ENCODE measurements at places on chromosomes 12 and 14.
A peak's percentile ranks its signal among the peaks of the same experiment; 100 is the strongest.

GRCh38 chr12:130026608-130027176, 122.9 kb upstream of the TMEM132D start:
- peak; percentile 14 for DNase-seq

DNA sequence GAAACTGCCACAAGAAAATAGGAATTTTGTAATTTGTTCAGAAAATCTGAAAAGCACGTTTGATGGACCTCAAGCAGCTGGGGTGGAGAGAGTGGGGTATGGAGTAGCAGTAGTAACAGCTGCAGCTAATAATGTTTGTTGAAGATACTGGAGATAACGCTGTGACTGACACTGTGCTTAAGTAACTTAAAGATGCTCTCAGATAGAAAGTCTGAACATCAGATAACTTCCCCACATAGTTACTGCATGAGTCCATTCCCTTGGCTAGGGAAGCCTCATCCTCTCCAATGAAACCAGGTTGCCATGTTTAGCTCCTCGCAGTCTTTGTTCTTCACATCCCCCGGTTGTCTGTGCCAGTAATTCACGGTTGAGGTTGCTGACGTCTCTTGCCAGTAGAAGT, 24.9 kb downstream of the RMST start:
- no peak for DNase-seq

DNA sequence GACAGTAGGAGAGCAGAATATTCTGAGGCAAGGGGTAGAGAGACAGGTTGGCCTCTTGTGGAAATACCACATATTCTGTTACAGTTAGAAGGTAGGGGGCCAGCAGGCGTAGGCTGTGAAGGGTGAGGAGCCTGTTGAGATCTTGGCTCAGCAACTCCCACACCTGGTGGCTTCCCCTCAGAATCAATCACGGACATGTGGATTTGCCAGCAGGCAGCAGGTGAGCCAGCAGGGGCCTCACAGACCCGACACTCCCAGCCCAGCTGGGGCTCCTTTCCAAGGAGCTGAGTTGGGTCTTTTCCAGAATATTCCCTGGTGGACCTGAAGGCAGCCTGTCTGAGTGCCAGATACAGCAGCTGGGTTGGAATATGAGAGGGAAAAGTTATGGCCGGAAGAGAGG, 150.0 kb upstream of the CRY1 start:
- no peak for DNase-seq

DNA sequence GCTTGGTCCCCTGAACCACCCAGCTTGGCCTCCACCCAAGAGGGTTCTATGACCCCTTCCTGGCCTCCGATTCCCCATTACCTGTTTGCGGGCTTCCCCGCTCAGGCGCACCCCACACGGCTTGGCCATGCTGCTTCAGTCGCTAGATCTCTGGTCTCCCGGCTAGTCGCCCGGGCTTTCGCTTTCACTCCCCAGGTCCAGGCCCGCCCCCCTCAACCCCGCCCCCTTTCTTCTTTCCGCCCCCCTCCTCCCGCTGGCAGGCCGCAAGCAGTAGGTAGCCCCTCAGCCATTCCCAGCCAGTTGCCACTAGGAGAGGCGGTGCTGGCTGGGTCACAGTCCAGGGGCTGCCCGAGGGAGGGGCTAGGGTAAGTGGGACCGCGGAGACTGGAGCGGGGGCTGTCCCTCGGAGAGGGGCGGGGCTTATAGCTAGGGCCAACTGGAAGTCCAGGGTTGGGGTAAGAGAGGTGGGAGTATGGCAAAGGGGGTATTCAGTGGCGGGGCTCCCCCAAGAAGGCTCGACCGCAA, at the start of gene PSME2:
Gene PSME2, minus strand, starts transcription at position 158 of the 525 bp plus-strand sequence. Its CDS starts 29 bp downstream, at position 129.
- DNase-seq = peak; percentile 99

- no peak for DNase-seq
Measured at GRCh38 chr14:91349481-91350074, 68.0 kb downstream of the CCDC88C start.

GRCh38 chr12:10562306-10562933, 51.0 kb downstream of the MAGOHB start:
- peak; percentile 68 for DNase-seq

DNA sequence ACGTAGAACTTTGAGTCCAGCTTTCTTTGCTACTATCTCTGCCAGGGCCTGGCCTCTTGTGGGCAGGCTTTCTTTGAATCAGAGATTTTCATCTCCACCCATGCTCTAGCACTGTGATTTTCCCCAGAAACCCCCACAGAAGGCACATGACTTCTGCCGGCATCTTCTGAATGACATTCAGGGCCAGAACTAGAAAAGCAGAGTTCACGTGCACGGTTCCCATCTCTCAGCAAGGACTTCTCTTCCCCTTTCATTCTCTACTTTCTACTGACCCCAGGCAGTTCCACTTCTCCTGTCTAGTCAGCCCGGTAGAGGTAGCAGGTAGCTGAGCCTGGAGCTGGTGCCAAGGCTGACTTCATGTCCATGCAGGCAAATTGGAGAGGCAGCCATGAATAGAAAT, 26.9 kb downstream of the BATF start:
- no peak for DNase-seq

- no peak for DNase-seq
Measured at GRCh38 chr12:57063991-57064685, 14.2 kb upstream of the MYO1A start.

DNA sequence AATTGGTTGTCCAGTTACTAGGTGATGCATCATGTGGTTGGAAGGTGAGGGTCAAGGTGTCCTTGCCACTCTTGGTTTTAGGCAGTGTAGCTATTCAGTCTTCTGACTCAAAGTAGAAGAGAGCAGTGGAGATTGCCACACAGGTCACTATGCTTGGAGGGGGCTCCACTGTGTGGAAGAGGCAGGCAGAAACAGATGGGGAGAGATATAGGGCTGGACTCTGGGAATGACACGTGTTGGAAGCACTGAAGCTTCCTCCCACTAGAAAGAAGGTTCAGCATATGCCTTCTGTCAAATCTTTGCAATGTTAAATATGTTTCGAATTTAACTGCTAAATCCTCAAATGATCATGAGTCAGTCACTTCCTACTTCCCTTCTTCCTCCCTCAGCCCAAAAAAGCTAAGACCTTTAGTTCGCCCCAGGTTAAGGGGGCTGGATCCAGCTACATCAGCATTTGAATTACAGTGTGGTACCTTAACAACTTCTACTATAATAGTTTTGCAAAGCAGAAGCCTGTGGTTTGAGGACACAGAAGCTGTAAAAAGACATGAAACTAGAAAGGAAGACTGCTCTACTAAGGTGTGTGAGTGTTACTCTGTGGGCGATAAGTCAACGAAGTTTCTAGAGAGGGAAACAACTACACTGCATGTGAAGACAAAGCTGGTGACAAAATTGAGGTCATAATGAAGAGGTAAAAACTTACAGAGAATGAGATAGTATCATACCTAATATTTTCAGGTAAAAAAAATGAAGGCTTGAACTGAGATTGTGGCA, 228.0 kb downstream of the NELL2 start:
- no peak for DNase-seq

DNA sequence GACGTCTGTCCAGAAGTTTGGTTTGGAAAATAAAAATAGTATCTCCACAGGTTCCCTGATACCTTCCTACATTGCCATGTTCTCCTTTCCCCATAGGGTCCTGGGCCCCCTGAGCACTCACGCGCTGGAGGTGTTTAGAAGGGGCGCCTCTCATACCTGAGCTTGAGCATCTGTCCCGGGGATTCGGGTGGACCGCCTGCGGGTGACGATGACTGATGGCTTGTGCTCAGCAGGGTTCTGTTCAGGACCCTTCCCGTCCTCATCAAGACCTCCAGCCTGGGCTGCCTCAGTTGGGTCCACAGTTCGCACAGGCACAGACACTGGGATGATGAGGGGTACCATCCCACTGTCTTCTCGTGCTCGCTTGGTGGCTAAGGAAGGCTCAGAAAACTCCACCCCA, 22.7 kb upstream of the PNMA1 start:
- DNase-seq = no peak

GRCh38 chr14:90045616-90046015, 16.2 kb upstream of the KCNK13 start:
- no peak for DNase-seq

GRCh38 chr14:93163564-93163963, 21.1 kb downstream of the MOAP1 start:
- DNase-seq = no peak

DNA sequence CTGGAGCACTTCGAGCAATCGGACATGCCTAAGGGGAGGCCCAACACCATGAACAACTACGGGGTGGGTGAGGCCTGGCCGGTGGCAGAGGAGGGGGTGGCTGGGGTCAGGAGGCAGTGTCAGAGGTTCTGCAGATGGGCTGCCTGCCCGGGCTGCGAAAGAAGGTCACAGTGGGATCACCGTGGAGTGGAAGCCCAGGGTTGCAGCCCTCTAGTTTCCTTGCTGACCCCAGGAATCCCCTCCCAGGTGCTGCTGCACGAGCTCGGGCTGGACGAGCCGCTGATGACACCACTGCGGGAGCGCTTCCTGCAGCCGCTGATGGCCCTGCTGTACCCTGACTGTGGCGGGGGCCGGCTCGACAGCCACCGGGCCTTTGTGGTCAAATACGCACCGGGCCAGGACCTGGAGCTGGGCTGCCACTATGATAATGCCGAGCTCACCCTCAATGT, 1.9 kb upstream of the ARL6IP4 start:
- no peak for DNase-seq

DNA sequence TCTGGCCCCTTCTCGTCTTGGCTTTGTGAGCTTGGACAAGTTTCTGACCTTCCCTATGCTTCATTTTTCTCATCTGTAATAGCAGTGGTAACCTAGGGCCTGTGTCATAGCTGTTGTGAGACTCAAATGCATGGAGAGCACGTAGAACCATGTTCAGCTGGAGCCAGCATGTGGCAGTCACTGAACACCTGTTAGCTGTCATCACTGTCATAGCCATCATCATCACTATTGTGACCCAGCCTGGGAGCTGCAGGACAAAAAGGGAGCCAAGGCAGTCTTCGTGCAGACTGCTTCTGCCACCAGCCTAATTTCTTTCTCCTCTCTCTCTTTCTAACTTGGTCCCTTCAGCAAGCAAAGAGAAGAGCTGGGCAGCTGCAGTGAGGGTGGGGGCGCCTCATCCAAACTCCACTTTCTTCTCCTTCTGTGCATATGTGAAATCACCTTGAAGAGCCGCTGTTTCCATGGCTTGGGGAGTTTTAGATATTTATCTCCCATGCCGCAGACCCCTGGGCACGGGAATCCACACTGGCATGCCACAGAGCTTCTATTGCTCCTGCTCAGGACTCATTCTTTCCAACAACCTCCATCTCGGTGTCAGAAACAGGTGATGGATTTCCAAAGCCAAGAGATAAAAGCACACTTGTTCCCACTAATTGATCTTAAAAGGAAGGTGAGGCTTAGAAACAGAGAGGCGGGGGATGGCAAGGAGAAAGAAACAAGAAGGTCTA, 87.0 kb downstream of the SRRM4 start:
- DNase-seq = no peak

DNA sequence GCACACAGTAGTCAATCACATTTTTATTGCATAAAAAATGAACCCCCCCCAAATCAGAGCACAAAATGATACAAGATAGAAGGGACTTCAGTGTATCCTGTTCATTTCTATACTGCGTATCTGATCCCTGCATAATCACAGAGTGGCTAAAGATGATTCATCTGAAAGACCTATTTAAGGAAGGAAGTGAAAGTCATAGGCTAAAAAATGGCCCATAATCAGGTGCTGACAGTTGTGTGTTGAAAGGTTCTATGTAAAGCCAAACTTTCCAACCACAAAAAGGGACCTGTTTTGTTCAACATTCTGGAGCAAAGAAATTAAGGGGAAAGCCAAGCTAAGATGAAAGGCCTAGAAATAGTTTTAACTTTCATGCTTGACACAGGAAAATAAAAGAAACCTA, 147.8 kb upstream of the ATP2B1 start:
- peak; percentile 87 for DNase-seq

DNA sequence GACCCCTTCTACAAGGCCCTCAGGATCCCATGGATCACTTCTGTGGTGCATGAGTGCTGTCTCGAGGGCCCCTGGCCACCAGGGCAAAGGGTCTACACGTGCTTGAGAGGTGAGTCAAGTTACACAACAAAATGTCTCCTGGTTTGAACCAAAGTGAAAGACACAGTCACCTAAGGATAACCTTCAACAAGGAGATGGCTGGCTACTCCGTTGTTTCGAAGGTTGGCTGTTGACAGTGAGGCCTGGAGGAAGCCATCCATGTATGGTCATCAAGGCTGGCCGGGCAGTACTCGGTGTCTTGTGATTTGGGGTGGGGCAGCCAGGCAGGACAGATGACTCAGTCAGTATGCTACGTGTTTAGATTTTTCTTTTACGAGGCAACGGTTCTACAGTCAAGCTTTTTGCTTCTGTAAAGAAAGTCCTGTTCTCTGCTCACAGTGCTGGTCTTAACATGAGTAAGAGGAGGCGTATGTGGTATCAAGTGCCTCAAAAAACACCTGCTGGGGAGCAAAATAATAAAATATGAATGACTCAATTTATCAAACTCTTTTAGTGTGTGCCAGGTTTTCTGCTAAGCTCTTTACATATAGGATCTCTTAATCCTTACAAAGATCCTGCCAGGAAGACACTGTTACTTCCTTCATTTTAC, 18.0 kb upstream of the NT5DC3 start:
- peak; percentile 94 for DNase-seq

DNA sequence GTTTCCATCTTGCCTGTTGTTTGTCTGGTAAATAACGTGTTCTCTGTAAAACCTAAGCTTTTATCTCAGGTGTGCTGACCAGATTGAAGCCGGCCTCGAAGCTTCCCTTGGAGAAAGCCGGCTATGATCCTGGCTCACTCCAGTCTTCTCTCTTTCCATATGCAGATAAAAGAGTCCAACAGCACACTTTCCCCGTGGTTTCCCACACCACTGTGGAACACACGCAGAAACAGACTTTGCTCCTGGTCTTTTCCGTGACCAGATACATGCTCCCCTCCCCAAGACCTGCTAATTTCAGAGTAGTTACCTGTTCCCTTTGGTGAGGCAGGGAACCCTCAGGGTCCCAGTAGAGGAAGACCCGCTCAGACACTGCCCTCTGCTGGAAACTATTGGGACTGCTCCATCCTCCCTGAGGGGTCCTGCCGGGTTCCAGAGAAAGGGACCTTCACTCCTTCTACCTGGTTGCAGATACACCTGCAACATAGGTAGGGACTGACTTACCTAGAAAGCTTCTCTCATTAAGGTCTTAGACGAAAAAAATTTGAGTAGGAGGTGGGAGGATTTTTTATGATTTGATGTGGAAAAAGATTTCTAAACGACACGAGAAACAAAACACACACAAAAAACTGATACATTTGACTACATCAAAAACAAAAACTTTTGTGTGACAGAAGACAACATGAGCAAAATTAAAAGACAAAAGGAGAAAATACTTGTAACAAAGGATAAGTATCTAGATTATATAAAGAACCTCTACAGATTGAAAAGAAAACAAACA, 415.4 kb upstream of the CCDC196 start:
- DNase-seq = peak; percentile 35

- no peak for DNase-seq
Measured at GRCh38 chr12:99436584-99436983, 211.0 kb upstream of the GARIN6 start.

- no peak for DNase-seq
Measured at GRCh38 chr12:97223419-97223818, 239.2 kb upstream of the RMST start.

- peak; percentile 29 for DNase-seq
Measured at GRCh38 chr12:81077329-81077685, 572 bp upstream of the ACSS3 start.

DNA sequence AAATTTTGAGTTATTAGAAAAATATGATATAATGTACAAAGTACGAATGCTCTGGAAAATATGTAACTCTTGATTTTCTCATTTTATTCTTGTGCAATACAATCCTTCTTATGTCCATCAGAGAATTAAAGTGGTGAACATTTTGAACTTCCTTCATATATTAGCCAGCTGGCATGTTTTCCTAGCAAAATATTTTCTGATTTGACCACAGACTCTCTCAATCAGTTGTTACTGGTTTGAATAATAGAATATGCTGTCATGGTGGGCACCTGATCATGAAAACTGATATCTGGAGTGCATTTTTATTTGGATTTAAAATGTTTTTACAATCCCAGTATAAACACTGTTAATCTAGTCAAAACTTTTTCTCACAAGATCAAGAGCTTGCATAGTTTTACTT, 24.2 kb downstream of the PARPBP start:
- no peak for DNase-seq

All from cardiac fibroblast (primary cell).